ENCODE measurements at places on chromosomes 1 and 21.

- no peak for DNase-seq
These were observed 105.9 kb downstream of the DTL start for GRCh38 chr1:212141404-212141803.

DNA sequence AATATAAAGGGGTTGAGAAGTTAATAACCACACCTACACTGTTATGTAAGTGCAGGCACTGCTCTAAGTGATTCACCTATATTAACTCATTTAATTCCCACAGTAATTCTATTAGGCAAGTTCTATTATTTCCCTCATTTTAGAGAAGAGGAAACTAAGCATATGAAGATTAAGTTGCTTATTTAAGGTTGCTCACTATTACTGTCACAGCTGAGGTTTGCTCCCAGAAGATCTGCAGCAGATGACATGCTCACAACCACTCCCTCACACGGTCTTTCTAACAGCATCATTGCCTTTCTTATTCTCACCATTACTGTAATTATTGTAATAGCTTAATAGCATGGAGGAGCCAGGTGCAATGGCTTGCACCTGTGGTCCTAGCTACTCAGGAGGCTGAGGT is 196.4 kb upstream of the GREM2 start:
- no peak for DNase-seq

GRCh38 chr1:230326971-230327891 is 98.9 kb downstream of the PGBD5 start:
- DNase-seq: no peak

DNA sequence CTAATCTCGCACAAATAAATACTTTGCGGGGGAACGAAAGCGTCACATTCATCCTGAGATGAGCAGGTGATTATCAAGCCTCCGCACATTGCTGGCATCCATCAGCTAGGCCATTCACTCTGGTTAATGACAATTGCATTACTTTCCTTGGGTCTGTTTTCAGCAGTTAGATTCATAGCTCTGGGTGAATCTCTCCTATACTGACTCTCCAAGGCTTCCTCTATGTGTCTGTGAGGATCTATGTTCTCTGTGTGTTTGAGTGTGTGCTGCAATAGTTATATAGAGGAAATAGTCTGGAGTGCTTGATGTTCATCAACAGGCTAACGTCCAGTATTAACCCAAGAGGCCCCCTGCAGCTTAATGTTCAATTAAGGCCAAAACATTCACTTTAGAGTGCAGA is 133.0 kb upstream of the CTTNBP2NL start:
- no peak for DNase-seq

DNA sequence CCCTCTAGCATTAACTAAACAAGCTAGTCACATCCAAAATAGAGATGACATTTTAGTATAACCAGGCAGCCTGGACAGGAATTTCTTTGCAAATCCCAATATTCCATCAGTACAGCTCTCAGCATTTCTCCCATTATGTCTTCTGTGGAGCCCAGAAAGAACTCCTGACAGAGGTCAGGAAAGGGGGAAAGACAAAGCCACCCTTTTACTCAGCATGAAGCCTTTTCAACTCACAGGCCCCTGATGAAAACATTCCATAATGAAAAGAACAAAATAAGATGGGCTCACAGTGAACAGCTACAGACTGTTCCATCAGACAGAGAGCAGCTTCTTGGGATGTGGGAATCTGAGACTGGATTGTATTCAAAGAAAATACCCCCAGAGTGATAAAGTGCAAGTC is 80.6 kb downstream of the TEX35 start:
- no peak for DNase-seq

DNA sequence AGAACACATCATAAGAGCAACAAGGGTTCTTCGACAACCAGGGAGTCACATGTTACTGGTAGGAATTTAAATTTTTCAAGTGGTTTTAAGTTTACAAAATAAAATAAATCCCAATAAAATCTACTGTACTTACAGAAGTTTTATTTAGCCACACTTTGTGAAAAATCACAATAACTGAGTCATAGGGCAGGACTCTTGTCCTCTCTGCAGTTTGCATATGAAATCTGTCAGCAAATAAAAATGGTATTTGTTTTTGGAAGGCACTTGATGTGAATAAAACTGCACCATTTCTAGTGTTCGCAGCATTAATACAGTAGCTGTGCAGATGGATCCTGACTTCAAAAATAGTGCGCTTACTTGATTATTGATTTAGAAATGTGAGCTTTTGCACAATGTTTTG is 150.4 kb downstream of the LBR start:
- no peak for DNase-seq

DNA sequence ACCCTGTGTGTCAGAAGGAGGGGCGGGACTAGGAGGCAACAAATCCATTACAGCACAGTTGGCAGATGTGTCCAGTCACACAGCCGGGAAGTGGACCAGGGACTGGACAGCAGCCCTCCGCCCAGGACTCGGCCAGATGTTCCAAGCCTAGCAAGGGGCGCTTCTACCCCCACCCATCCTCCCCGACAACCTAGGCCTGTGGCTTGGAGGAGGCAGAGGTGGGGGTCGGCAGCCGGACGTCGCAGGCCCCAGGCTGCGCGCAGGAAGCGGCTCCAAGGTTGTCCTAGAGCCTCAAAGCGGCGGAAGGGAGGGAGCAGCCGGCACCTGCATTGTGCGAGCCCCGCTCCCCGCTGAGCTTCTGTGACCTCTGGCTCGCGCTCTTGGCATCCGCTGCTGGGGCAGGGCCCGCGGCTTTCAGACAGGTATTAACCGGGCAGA is 20.6 kb upstream of the MYCL start:
- no peak for DNase-seq

- DNase-seq: peak; percentile 65
These were observed 1.7 kb upstream of the ZBTB18 start for GRCh38 chr1:244049162-244050013.

DNA sequence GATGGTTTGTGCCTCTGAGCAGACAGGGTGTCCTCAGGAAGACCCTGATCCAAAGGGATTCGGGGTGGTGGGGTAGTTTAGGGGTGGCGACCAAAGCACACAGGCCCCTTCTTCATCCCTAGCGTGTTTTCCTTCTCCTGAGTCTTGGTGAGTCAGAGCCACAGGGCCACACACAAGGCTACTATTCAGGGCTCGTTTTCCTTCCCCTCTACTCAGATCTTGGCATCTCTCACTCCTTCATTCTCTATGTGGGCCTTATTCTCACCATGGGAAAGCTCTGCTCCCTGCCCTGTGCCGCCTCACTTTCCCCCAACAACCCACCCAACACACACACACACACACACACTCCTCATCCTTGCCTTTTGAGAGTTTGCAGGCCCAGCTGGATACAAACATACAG is 43.6 kb upstream of the WNT2B start:
- DNase-seq: peak; percentile 30

- no peak for DNase-seq
These were observed 42.3 kb upstream of the LAMC2 start for GRCh38 chr1:183143576-183144315.

DNA sequence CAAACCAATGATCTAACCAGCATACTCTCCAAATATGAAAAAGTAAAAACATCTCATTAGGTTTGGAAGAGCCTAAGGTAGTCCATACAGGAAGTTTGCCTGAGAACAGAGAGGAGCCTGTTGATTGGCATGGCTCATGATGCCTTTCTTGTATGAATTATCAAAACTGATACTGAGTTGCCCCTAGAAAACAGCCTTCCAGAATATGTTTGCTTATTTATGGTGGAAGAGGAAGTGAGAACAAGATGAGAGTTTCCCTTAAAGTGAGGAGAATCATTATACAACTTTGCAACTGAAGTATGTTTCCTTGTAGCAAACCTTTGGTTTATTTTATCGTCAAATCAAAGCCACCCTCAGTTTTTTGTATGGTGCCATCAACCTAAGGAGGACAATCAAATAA is 23.8 kb upstream of the KIAA1614 start:
- no peak for DNase-seq

DNA sequence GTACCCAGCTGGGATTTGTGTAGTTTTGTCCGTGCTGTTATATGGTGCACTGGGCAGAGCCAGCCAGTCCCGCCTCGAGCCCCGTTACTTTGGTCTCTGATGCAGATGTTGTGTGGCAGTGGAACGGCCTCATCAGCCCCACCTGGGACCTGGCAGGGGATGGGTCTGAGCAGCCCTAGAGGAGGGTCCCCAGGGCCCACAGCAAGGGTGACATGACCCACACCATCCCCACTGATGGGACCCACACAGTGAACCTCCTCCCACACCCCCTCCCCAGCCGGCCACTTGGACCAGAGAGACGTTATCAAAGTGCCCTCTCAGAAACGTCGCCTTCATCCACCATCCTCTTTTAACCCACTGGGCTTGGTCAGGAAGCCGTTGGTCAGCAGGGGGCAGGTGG is 42.0 kb upstream of the PCBP3 start:
- DNase-seq: no peak

GRCh38 chr1:10634428-10635084 is 159.8 kb downstream of the PEX14 start:
- DNase-seq: peak; percentile 55

- no peak for DNase-seq
These were observed 6.2 kb upstream of the TMEM54 start for GRCh38 chr1:32907435-32907834.

- no peak for DNase-seq
These were observed 8.4 kb downstream of the ANKRD45 start for GRCh38 chr1:173661271-173661670.

DNA sequence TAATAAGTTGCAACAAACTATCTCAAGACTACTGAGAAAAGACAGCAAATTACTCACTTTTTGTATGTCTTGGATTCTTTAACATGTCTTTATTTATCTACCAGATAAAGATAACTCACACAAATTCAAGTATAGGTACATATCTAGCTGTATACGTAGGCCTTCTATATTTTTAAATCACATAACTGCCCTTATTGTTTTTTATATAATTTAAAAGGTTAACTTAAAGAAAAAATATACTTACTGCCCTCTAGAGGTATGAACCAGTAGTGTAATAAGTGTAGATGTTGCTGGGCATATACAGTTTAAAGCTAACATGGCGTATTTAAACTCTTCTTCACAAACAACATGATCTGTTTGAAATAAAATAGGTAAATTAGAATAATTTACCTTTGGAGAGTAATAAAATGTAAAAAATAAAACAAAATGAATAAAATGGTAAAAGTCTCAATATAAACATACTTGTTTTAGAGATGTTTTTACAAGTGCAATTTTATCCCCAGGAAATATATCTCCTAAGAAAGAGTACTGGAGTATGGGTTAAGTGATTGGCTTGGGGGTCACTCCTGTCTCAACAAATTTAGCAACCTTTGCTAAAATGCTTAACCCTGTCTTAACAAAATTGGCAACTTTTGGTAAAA is 235.2 kb downstream of the KCNT2 start:
- no peak for DNase-seq

GRCh38 chr1:68496680-68497357 is at the start of gene DEPDC1:
DEPDC1 (minus strand) TSS chr1:68497082; CDS start chr1:68496999, 83 bp downstream.
- peak; percentile 99 for DNase-seq

- no peak for DNase-seq
These were observed 14.9 kb upstream of the AGT start for GRCh38 chr1:230728710-230729392.

- peak; percentile 59 for DNase-seq
These were observed 10.2 kb downstream of the TAS1R2 start for GRCh38 chr1:18849261-18849711.

- DNase-seq: no peak
These were observed 45.6 kb downstream of the IL23R start for GRCh38 chr1:67211589-67212563.
